ENCODE measurements at places on chromosomes 4 and X.

DNA sequence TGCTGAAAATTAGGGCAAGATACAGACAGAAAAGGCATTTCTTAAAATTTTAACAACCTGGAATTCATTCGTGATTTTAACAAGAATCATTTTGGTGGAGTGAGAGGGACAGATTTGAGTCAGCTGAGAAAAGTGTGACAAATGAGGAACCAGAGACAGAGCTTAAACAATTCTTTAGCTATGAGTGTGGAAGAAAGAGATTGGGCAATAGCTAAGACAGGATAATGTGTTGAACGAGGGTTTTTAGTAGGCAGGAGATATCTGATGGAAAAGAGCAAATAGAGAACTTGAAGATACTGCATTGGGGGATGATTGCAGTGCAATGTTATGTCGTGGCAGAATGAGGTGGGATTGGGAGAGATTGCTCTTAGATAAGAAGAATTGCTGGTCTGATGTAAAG is 164.2 kb upstream of the SPRY1 start:
- no peak for DNase-seq

GRCh38 chr4:34733185-34733941 is 1511.0 kb downstream of the ARAP2 start:
- DNase-seq: no peak

DNA sequence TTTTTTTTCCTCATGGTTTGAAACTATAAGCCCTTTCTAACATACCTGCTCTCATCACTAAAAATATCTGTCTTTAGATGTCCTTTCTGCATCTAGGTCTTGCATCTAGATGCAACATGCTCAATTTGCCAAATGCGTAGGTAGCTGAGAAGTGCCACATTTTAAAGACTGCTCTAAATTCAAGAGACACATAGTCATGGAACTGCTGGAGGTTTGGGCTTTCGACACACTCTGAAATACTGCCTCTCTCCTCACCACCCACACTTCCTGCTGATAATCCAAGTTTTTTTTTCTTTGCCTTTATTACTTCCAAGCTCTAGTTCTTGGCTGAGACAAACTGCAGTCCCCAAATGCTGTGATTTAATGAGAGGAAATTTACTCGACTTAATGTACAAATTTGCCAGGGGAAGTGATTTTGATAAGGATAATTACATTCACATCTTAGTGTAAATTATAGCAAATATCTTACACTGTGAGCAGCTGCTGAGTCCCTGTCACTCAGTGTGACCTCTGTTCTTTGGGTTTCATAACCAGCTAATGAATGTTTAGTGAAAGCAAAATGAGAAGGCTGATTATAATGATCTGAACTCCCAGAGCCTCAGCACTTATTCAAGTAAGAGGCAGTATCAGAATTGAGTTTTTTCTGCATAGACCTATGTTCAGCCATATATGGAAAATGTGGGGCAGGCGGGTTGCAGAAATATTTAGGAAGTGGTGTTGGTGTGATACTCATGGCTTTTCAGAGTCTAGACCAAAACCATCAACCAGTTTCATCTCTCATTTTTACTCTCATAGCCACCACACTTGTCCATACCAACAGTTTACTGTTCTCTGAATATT is 31.3 kb downstream of the DRD5 start:
- DNase-seq: no peak

DNA sequence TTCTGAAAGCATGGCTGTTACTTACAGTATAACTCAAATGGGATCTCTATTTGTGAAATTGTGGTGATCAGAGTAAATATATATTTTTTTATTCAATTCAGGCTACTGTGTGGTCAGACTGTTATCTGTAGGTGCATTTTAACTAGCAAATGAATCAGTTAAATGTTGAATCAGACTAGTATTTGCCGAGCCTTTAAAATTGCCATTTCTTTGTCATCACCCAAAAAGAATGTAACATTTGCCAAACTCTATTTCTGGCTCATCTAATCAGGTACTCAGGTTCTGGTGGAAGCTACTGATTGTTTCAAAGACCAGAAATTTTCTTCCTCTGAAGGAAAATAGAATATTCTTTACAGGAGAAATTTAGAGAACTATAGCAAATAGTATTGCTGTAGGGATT is 1.8 kb upstream of the NAA15 start:
- DNase-seq: no peak
